ENCODE measurements at places on chromosomes 3 and 15.

- DNase-seq = no peak
Measured at GRCh38 chr15:57221134-57221533, 155.2 kb upstream of the CGNL1 start.

DNA sequence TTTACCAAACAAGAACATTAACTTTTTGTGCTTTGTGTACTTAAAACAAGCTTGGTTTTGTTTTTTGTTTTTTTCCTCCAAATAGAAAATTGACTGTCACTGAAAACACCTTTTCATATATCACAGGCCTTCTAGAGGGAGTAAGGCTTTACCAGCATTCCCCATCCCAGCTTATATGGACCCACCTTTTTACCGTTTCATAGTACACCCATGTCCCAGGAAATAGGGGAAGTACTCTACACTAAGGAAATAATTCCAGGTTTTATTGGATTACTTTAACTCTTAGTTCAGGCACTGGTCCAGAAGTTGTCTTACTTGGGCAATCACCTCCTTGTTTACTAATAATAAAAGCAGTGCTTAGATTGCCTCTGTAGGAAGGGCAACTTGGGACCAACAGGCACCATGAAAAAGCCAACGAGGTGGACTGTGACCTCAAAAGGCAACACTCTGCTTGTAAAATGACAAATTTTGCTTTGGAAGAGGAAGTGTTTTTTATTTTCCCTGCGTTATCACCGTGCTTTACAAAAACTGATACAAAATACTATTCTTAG lies 26.2 kb downstream of the HMG20A start:
- no peak for DNase-seq

GRCh38 chr3:45188719-45189659 lies 37.1 kb downstream of the TMEM158 start:
- DNase-seq = no peak

DNA sequence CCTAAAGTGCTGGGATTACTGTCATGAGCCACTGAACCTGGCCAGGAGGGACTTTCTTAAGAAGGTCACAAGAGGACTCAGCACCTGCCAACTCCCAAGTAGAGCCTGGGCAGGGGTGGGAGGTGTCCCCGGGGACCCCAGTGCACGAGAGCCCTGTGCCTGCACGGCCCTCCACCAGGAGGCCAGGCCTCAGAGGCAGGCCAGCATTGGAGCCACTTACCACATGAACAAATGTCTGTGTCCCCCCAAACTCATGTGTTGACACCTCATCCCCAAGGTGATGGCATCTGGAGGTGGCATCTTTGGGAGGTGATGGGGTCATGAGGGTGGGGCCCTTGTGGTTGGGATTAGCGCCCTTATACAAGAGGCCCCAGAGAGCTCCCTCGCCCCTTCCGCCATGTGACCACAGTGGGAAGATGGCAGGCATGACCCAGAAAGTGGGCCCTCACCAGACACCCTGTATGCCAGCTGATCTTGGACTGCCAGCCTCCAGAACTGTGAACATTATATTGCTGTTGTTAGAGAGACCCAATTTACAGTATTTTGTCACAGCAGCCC lies 3.2 kb upstream of the RPUSD3 start:
- DNase-seq = peak; percentile 22

- no peak for DNase-seq
Measured at GRCh38 chr3:124650798-124651197, 79.5 kb upstream of the UMPS start.

- DNase-seq = peak; percentile 36
Measured at GRCh38 chr15:52559575-52559974, 9.3 kb downstream of the ARPP19 start.

- DNase-seq = no peak
Measured at GRCh38 chr3:184234671-184235380, 5.4 kb downstream of the VWA5B2 start.

- DNase-seq = no peak
Measured at GRCh38 chr15:73935547-73935946, 9.3 kb downstream of the LOXL1 start.

DNA sequence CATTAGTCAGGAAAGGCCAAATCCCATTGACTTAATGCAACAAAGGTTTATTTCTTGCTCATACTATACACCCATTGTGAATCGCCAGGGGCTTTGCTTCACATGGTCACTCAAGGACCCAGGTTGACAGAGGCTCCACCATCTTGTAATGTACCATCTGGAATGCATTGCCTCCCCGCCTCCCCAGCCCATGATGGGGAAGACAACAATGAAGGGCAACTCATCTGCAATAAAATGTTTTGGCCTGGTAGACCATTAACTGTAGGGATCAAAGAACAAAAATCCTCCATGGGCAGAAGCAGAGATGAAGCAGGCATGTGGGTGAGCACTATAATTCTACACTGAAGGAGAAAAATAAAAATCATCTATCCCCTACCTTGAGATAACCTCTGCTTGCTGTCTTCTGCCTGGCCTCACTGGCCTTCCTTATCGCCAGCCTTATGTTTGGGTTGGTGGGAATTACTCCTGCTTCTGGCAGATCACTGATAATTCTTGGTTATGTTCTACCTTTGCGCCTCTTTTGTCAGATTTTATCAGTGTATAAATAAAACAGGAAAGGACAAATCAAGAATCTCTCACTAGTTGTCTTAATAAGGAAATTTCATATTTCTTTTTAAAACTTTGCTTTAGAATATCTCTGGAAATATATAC lies 37.8 kb downstream of the GPR160 start:
- DNase-seq = no peak

DNA sequence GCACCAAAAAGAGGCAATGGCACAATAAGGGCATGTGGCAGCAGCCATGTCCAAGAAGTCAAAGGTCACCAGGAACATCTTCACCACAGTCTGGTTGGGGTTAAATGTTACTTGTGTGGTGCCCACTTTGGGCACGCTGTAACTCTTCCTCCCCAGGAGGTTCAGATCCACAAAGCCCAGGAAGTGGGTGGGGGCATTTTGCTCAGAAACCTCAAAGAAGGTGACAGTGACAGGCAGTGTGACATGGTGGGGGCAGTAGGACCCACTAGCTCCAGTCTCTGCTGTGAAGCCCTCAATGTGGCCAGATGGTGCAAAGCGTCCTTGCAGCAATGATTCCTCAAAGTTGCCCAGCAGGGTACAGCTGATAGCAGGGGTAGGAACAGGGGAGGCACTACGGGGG lies 5.8 kb downstream of the ZNF80 start:
- no peak for DNase-seq

GRCh38 chr3:7779331-7779730 lies 722.3 kb upstream of the LMCD1 start:
- DNase-seq = no peak

- DNase-seq = no peak
Measured at GRCh38 chr3:107989661-107990060, 101.2 kb downstream of the CD47 start.

DNA sequence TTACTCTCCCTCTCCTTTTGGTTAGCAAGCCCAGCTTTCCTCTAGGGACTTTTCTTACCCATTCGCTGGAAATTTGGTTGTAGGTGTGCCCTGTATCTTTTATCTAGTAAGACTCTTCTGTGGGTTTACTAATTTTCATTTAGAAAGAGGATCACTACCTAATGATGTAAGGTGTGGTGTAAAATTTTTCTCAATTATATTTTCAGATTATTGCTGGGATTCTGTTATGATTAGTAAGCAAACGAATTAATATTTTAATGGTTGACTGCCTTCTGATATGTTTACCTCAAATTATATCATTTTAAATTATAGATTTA lies 28.5 kb downstream of the PLCL2 start:
- no peak for DNase-seq

DNA sequence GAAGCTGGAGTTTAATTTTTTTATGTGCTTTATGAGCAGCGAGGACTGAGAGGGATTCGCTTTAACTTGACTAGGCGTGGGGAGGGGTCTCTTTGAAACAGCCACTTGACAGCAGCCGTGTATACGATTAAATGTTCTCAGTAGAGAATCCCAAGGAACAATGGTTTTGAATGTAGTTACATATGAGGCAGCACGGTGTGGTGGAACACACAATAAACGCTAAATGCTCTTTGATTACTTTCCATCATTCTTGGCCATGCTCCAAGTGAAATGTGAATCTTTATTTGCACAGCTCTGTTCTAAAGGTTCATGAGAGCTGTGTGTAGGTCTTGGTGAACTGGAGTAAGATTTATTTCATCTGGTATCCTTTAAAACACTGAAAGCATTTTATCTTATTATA lies 251.4 kb upstream of the TGFBR2 start:
- no peak for DNase-seq

DNA sequence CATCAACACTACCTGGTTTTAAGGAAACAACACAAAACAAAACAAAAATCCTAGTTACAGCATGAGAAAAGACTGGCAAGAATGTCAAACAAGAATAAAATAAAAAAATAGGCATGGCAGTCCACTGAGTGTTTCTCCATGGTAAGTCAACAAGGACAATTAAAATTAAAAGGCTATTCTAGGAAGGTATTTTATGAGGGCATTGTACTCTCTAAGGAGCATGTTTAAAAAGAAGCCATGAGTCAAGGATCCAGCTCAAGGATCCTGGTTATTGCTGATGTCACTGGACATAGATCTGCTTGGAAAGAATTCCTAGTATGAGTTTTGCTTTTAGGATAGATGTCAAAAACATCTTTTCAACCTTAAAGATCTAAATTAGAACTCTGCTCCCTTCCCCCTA lies 106.7 kb downstream of the MYO5A start:
- no peak for DNase-seq

DNA sequence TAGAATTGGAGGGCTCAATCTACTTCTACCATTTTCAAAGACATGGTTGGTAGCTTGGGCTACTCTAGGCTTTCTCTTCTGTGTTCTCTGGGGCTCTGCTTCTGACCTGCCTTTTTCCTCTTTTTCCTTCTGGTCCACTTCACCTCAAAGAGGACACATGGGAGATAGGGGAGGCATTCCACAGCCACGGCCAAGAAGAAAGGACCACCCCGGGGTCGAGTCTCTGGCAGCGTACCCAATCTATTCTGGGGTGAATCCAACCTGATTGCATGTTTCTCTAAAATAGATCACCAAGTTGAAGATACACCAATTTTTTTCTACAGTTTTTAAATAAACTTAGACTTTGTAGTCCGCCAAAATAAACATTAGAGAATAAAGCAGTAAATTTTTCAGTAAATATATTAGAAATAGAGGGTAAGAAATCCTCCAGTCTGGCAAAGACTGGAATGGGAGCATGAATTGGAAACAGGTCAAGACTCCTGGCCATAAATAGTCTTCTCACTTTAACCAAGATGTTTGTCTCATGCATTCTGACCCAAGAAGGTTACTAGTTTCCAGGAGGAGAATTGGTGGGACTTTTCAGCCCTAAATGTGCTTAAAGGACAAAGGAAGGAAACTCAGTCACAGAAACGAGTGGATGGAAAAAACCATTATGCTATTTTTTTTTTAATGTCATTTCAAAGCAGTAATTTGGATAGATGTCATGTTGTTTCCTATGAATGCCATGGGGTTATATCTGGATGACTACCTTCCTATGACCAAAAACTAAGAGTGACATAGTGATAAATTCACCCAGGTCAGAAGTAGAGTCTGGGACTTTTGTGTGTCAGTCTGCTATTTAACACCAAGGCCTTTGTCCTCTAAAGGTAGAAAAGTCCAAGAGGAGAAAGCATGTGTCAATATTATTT lies 71.3 kb upstream of the PHLDB2 start:
- DNase-seq = no peak

DNA sequence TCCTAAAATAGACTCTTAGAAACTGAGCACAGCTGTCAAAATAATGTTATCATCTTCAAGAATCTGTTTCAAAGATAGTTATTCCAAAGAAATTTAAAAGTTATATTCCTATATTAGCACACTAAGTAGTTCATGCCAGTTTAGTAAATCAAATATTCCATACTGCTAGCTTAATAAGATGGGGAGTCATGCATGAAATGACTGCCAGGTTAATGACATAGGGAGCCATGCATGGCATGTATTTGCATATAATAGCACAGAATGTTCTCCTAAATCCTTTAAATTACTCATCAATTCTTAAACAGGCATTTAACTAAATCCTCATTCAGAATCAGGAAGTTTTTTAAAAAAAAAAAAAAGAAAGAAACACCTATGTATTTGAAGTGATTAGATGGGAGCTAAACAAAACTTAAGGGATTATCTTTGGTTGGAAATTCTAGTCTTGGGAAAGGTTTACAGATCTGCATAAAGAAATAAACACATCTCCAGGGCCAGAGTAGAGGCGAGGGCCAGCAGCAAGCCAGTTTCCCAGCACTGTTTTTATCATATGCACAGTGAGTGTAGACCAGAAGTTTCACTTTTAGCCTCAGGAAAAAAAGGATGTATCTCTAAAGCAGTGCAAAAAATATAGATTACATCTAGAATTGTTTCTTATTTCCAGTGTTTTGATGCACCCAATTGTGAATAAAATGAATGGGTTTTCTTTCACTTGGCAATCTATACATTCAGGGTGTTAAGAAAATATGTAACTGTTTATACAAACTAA lies 366.4 kb upstream of the AGTR1 start:
- DNase-seq = no peak

DNA sequence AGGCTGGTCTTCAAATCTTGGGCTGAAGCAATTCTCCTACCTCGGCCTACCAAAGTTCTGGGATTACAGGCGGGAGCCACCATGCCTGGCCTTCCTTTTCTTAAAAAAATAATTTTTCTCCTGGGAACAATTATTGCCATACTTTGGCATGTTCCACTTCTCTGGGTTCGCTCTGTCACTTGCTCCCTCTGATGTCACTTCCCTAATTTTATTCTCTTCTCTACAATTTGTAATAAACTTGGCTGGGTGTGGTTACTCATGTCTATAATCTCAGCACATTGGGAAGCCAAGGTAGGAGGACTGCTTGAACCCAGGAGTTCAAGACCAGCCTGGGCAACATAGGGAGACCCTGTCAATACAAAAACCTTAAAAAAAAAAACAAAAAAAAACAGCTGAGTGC lies 6.1 kb upstream of the IMPDH2 start:
- no peak for DNase-seq

DNA sequence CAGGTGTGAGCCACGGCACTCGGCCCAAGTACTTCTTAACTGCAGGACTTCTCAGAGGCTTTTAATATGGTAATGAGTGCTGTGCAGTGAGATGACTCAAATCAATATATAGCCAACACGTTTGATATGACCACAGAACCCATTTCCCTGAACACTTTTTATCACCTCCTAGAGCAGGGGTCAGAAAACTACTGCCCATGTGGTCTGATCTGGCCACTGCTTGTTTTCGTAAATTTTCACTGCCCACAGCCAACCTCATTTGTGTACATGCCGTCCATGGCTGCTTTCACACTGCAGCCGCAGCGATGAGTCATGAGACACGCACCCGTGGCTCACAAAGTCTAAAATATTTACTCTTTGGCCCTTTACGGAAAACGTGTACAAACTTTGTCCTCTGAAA lies 179.2 kb downstream of the RORA start:
- DNase-seq = no peak

DNA sequence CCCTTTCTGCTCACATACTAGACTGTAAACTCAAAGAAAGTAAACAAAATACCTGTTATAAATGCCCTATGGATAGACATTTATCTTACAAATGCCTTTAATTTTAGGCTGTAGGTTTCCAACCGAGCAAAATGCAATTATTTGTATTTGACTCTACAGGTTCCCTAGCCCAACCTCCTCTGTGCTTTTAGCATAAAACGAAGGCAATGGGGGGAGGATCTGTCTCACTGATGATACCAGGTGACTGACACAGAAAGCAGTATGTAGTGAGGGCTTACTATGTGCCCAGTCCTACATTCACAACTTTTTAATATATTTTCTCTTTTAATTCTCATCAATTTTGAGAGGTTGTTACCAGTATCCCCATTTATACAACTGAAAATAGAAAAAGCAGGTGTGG lies 87.4 kb downstream of the OXNAD1 start:
- no peak for DNase-seq

All from hematopoietic multipotent progenitor cell treated with erythropoietin and hydrocortisone succinate and interleukin-3 and kit ligand, for 6 days (in vitro differentiated cells).